Lower leg skin (tissue), 4 donors: ENCODE measurements at places on chromosomes 6 and 20. TPM values are rescaled to one million over a fixed set of nuclear protein-coding genes. Genes with fewer than 3 reads are reported as not detected.

LBP gene
- not detected for total RNA-seq

NFATC2 gene
- 10.4 TPM for total RNA-seq

PAK1IP1 gene
- total RNA-seq, result 5.5 TPM

PDYN gene
- not detected for total RNA-seq

TRAPPC3L gene
- not detected for total RNA-seq

MYBL2 gene
- 0.42 TPM for total RNA-seq

MEI4 gene
- not detected for total RNA-seq

COL20A1 gene
- not detected for total RNA-seq
